ENCODE measurements at places on chromosomes 12 and 14. TPM values are rescaled to one million over a fixed set of nuclear protein-coding genes. Genes with fewer than 3 reads are reported as not detected.

GRCh38 chr12:103538397-103538796 lies 42.6 kb upstream of the C12orf42 start:
- DNase-seq, result no peak

DNA sequence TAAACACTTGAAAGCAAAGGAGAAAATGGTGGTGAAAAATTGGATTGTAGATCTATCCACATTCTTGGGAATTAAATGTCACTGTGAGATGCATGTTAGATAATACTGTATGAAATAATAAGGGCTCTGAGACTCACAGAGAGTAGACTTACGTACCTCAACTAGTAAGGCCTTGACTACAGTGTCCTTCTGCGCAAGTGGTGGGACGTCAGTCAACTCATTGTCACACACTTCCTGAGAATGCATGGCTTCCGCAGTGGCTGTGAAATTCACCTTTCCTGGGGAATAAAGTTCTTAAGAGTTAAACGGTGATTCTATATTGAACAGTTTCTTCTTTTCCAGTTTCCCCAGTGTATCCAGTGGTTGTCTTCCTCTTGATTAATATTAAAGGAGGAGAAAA lies 32.6 kb upstream of the PZP start:
- no peak for DNase-seq

DNA sequence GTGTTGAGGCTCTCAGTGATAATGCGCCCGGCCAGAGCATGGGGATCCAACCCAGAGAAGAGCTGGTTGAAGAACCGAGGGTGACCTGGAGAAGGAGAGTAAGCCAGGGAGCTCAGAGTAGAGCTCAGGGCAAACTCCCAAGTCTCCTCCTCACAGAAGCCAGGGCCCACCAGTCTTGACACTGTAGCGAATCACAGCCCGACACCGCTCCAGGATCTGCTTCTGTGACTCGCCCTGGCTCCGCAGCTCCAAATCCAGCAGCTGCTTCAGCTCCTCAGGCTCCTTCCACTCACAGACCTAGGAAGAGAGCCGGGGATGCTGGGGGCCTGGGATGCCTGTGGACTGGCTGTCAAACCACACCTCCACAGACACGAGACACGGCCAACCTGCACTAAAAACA lies 8.2 kb upstream of the ZNF740 start:
- DNase-seq, result no peak

DNA sequence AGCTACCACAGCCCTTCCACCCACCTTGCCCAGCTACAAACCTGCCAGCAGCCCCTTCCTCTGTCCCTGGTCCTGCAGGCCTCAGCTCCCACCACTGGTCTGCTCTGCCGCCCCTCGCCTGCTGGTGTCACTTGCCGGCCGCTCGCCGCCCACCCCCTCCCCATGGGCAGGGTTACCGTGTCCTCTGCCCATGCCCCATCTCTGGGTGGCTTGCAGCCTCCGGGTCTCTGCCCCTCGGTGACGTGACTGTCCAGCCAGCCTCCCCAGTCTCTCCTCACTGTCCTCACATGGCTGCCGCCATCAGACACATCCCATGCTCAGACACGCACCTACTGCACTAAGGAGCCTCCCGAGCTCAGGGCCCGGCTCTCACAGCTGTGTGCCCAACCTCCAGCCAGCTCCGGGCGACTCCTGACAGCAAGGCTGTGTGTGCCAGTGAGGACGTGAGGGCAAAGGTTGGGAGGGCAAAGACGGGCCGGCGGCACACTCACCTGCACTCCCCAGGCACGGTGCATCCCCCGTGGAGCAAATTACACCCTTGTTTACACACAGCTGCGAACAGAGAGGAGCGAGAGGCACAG lies 13.4 kb downstream of the JAG2 start:
- no peak for DNase-seq

- DNase-seq, result no peak
Observed at GRCh38 chr14:78484028-78484427, 313.9 kb downstream of the NRXN3 start.

DNA sequence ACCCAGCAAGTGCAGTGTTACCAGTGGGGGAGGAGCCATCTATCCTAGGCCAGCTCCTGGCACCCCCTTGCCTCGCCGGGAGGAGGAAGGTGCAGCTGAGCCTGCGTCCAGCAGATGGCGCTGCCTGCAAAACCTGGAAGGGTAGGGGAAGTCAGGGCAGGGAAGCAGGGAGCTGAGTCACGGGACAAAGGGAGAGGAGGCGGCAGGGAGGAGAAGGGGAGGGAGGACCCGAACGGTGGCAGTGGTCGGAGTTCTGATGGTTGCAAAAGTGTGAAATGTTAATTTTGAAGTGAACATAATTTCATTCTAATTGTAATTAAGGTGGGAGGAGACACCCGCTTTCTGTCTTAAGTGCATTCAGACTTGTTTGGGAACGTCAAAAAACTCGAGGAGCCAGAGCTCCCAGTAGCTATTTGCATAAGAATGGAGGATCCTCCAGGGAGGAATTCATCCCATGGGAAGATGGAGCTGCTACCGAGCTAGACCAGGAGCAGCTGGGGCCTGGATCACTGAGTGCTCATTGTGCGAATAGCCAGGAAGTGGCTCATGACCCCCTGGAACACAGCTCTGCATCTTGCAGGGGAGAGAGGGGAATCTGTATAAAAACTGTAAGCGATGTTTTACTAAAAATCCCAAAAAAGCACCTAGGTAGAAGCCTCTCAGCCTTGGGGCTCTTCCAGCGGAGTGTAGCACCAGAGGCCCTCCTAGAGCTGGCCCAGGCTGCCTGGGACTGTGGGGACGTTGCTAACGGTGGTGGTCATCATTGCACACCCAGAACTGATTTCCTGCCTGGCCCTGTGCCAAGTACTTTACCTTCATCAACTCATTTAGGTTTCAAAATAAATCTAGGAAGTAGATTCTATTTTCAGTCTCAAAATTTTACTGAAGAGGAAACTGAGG lies 59.5 kb downstream of the EMP1 start:
- peak; percentile 96 for DNase-seq

C14orf39 gene
- total RNA-seq, result not detected

DNA sequence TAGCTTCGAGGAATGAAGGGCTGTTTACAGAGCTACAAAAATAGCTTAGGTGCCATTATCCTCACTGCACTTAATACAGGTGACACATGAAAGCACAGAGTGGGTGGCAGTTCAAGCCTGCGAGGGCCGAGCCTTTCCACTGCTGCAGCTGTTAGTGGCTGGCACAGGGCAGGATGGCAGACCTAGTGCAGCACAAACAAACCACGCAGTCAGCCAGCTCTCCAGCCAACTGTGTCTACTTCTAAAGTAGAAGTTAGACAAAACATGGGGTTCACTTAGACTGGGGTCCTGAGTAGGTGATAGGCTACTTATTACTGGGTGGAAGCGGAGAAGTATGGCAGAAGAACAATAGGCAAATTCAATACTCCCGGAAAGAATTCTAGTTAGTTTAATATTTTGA lies 95.4 kb downstream of the DUSP16 start:
- DNase-seq, result no peak

- DNase-seq, result peak; percentile 3
Observed at GRCh38 chr14:84162633-84163032, 1367.3 kb upstream of the FLRT2 start.

TPH2 gene
- total RNA-seq, result not detected

DNA sequence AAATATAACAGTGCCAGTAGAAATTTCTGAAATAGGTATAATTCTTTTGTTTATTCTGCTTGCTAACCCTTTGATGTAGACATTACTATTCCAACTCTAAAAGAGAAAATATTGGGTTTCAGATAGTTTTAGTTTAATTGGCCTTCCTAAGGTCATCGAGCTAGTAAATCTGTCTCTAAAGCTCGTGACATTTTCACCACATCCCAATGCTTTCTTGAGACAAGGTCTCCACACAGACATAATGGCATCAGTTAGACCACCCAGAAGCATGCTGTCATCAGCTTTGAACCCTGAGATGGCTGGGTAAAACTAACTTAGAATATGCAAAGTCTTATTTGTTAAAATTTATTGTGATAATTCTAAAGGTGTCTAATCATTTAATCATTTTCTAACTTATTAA lies 52.0 kb downstream of the PIK3C2G start:
- DNase-seq, result no peak

GRCh38 chr14:66009089-66009488 lies 477.1 kb upstream of the CCDC196 start:
- no peak for DNase-seq

TROAP gene
- total RNA-seq, result 62.4 TPM

GRCh38 chr14:30990770-30991169 lies 34.7 kb upstream of the AP4S1 start:
- no peak for DNase-seq

DNA sequence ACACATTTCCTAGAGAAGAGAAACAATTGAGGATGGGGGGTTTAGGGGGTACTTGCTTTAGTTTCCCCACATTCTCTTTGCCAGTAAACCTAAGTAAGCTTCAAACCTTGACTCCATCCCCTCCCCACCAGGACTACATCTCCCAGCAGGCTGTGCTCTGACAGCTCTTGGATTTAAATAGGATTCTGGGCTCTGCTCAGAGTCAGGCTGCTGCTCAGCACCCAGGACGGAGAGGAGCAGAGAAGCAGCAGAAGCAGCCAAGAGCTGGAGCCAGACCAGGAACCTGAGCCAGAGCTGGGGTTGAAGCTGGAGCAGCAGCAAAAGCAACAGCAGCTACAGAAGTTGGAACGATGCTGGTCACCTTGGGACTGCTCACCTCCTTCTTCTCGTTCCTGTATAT lies 20.6 kb downstream of the RDH12 start:
- DNase-seq, result no peak

DNA sequence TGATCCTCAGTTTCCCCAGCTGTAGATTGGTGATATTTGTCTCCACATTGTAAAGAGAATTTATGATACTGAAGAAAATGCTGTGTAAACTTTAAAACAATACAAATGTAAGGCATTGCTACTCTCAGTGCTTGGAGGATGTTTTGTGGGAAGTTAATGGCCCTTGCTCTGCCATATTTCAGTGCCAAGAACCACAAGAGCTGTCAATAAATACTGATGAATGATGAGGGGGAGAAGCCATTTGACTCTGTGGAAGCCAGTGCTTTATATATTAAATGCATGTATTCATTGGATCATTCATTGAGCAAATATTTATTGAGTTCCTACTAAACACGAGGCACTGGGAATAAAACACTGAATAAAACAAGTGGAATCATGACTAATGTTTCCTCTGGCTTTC lies 30.8 kb downstream of the CACNA1C start:
- DNase-seq, result no peak

CLEC4C gene
- not detected for total RNA-seq

DNA sequence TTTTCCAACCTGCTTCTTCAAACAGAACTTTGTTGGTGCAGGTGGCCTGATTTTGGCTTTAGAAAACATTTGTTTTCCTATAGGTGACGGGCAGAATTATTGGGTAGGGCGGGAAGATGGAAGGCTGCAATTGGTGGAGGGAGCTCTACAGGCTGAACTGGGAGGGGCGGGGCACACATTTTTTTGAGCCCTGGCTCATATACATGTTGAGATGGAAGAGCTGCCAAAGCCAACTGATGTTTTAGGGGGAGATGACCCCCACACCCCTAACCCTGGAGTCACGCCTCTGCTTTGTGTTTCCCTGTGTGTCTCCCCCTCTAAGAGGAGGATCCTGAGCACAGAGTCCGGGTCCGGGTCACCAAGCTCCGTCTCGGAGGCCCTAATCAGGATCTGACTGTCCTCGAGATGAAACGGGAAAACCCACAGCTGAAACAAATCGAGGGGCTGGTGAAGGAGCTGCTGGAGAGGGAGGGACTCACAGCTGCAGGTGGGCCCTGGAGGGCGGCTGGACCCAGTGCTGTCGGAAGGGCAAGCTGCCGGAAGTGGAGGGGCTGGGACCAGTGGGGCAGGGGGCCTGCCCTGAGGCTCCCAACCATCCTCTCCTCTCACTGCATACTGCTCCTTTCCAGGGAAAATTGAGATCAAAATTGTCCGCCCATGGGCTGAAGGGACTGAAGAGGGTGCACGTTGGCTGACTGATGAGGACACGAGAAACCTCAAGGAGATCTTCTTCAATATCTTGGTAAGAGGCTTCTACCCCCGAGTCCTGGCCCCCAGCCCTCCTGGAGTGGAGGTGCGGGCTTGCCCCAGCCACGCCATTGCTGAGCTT lies 18.6 kb downstream of the AGAP2 start:
- DNase-seq, result no peak

DNA sequence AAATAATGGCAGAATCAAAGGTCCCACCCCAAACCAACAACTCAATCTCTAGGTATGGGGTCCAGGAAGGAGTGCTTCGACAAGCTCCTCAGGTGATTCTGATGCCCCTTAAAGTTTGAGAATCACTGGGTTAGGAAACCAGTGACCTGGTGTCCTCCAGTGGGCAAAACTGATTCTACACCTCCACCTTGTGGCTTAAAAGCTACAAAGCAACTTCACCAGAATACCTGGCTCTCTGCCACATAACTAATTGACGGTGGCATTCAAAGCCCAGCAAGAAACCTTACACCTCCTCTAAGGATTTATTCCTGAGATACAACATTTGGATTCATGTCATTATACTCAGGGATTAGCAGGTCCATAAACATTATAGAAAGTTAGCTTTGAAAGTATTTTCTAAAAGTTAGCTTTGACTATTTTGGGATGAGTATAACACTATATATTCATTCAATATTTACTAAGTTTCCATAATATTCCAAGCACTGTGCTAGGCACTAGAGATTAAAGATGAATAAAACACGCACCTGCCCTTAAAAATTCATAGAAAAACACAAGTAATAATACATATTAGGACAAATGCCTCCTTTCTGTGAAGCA lies 45.4 kb downstream of the DCAF5 start:
- DNase-seq, result peak; percentile 76

DNA sequence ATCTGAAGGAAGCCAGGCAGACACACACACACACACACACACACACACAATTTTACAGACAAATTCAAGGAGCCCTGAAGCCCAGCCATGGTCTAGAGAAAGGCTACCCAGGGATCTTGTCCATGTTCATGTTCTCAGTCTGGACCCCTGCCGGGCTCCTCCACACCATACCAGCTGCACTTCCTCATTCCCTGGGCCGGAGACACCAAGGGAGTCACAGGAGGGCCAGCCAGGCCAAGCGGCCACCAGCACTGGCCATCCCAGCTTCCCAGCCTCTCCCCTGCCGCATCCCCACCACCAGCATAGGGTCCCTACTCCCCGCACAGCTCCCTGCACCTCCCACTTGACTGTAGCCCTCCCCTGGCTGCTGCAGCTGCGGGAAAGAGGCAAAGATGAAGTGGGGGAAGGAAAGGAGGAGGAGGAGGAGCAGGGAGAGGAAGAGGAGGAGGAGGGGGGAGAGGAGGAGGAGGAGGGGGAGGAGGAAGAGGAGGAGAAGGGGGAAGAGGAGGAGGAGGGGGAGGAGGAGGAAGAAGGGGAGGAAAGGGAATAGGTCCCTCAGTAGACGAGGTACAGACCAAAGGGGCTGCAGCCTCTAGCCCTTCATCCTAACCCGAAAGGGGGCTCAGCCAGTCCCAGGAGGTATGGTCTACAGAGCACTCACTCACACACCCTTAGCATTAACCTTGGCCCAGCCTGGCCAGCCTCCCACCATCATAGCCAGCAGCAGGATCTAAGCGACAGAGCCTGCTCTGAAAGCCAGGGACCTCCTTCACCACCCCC lies 293.2 kb downstream of the DPF3 start:
- DNase-seq, result no peak

TAS2R46 gene
- total RNA-seq, result 2.4 TPM

DNA sequence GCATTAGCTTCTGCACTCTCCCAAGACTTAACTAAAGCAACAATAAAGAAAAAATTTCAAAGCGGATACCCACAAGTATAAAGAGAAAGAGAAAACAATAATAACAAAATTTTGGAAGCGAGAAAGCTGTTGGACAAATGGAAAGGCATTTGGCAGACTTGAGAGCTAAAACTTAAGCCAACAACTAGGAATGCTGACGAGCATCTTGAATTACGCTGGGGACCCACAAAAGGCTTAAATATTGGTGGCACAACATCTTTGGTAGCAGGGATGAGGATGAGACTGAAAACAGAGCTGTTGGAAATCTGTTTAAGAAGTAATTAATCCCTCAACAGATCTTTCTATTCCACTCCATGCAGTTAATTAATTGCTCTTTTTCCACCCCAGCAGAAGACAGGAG lies 49.8 kb downstream of the LLPH start:
- DNase-seq, result no peak

Data from endothelial cell of umbilical vein (primary cell).